ENCODE measurements at places on chromosomes 5 and 9.

DNA sequence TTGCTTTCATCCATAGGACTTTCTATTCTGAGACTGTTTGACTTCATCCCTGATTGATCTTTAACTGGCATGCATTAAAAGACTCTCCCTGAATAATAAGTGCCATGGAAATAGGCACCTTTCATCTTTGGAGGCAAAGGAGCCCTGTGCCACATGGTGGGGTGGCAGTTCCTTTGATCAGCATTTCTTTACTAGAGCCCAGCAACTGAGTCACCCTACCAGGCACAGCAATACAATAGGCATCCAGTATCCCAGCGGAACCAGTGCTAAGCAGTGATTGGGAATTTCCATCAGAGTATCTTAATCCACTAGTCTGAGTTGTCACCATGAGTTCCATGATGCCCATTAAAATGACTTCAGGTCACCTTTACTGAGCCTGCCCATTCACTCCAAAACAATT, 476.1 kb upstream of the MPDZ start:
- DNase-seq = no peak

DNA sequence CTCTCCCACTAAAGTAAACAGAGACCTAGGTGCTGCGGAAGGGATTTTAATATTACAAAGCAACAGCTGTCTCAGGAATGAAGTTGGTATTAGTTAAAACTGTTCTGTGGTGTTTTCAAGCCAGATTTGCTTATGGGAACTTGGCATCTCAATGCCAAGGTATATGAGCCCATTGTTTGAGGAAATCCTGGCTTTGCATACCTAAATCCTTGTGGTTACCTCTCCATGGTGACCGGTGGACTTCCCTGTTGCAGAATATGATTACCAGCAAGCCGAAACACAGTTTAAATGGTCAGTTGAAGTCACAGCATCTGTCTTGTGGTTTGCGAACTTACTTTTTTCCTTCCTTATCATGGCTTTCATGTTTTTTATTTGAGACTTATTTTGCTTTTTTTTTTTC, 62.3 kb upstream of the TXNDC8 start:
- peak; percentile 1 for DNase-seq

GRCh38 chr5:79691007-79691406, 1.4 kb downstream of the CMYA5 start:
- DNase-seq = no peak

DNA sequence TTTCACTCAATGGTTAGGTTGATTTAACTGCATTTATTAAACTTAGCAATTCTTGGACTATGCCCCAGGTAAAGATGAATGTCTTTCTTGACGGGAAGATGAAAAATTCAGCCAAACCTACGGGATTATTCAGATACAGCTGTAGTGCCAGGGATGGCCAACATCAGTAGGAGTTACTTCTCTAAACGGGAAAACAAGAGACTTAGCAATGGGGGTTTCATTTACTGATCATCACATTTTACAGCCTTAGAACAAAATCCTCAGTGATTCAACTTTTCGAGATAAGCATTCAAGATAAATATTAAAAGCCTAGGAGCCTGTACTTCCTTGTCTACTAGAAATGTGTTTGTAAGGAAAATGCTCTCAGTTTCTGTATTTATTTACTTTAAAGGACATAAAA, 46.1 kb downstream of the S1PR3 start:
- no peak for DNase-seq

GRCh38 chr5:23864786-23865185, 357.4 kb downstream of the PRDM9 start:
- no peak for DNase-seq

- DNase-seq = no peak
Measured at GRCh38 chr9:70285981-70286598, 27.3 kb downstream of the SMC5 start.

- no peak for DNase-seq
Measured at GRCh38 chr9:71824257-71824656, 55.9 kb upstream of the CEMIP2 start.

DNA sequence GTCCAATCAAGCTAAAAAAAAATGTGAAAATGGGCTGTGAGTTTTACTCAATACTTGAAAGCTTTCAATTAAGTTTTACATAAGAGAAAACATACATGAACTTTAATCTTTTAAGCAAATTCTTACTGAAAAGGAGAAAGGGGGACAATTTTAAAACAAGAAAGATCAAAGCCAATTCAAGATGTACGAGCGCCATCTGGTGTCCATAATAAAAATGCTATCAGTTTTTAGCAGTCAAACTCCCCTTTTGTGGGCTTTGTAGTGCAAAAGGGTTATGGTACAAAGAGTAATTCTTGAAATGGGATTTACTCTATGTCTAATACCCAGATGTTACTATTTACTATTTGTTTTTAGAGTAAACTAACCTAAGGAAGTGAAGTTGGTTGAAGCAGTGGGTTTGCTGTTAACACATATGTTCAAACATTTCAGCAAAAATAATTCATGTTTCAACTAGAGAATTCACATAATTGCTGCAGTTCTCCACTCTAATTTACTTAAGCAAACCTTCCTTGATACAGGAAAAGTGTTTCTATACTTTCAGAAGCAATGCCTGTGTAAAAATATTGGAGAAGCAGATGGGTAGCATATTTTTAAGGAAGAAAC, 228.2 kb upstream of the TYRP1 start:
- DNase-seq = peak; percentile 37

- peak; percentile 36 for DNase-seq
Measured at GRCh38 chr5:168114444-168115017, 176.9 kb upstream of the WWC1 start.

GRCh38 chr9:32385152-32385884, 875 bp downstream of the ACO1 start:
- no peak for DNase-seq

DNA sequence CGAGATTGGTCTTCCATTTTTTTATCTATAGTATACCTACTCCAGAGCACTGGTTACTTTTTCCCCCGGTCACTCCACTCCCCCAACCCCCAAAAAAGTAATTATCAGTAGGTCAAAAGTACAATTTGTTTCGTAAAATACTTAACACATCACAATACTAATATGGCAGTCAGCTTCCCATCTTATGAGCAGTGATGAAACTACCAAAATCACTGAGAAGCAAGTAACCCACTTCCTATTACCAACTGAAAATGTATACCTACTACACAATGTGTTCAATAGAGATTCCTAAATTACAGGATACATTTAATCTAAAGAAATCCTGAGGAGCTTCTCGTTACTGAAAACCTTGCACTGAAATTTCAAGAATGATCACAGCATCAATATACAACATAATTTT, 1.9 kb downstream of the CERT1 start:
- DNase-seq = no peak

- DNase-seq = no peak
Measured at GRCh38 chr5:113749334-113749733, 235.8 kb downstream of the YTHDC2 start.

GRCh38 chr5:144135113-144135762, 35.2 kb downstream of the YIPF5 start:
- DNase-seq = no peak

GRCh38 chr5:80607832-80608231, 37.8 kb upstream of the ANKRD34B start:
- no peak for DNase-seq

- peak; percentile 32 for DNase-seq
Measured at GRCh38 chr5:140633021-140633471, at the start of gene CD14. Gene CD14, minus strand, starts transcription at chr5:140633175. Its CDS starts 104 bp downstream, at chr5:140633071.

DNA sequence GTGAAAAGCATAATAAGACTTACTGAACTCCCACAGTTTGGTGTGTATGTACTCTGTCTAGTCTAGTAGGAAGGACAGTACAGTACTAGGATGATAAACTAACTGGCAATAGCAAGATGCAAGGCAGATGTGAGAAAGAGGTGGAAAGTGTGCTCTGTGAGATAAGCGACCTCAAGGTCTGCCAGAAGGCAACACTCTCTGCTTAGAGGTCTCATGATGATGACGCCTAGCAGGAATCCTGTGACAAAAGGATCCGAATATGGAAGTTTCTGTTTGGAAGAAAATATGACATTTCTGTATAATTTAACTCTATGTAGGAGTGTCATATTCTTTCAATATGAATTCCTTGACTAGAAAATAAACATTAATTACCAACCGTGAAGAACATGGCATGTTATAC, 112.2 kb downstream of the PLPPR1 start:
- DNase-seq = no peak

GRCh38 chr5:150069672-150070627, 16.4 kb downstream of the CSF1R start:
- DNase-seq = no peak

GRCh38 chr5:19900269-19900668, 87.7 kb downstream of the CDH18 start:
- DNase-seq = no peak

DNA sequence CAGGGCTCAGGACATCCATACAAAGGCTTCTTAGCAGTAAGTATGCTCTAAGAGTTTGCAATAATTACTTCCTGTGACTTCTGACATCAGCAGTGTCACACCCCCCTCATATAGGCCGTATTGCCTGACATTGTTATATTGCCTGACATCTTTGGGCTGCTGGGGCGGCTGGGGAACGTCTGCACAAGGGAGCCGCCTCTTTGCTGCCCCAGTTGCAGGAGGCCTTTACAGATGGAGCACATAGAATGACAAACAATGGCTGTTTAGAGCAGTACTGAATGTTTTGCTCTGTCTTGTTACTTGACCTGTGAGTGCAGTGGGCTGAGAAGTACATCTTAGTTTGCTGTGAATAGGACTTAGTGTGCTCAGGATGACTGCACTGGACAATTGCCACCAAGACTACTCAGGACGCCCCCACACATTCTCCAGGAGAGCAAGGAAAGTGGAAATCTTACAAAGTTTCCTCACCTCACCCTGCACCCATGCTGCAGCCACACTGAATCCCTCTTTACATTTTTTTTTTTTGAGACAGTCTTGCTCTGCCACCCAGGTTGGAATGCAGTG, 65.4 kb upstream of the SPOCK1 start:
- peak; percentile 5 for DNase-seq

DNA sequence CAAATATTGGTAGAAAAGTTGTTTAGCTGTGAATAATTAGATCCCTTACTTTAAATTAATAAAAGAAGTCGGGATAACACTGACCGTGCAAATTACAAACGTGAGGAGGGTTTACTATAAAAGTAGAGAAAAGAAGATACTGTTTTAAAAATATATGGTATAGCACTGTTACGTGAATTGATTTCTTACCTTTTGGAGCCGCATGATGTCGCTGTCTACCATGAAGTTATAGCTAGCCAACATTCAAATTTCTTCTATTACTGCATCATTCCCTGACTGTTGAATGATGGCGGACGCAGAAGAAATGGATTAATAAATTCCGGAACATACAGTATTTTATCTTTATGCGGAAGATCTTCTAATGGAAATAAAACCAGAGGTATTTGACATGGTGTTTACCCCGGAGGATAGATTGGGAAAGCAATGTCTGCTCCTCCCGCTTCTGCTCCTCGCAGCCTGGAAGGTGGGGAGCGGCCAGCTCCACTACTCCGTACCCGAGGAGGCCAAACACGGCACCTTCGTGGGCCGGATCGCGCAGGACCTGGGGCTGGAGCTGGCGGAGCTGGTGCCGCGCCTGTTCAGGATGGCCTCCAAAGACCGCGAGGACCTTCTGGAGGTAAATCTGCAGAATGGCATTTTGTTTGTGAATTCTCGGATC, at the start of gene PCDHA6:
PCDHA6 (plus strand) TSS at position 257 of the 658 bp plus-strand sequence; CDS start at position 389, 132 bp downstream.
- DNase-seq = no peak

DNA sequence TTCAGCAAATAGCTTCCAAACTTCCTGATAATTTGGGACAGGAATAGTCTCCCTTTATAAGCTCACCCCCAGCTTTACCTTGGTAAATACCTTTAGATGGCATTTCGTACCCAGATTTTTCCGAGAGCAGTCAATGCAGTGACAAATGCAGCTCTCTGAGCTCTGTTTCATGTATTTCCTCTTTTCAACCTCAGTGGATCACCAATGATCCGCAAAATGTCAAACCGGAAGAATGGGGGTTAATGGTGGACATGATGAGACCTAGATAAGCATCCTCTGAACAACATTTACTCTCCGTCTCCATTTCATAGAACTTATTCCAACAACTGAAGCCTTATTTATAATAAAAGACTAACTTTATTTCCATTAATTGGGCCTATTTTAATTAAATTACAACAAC, 227.3 kb downstream of the MCTP1 start:
- no peak for DNase-seq

- DNase-seq = no peak
Measured at GRCh38 chr9:91025856-91026255, 224.2 kb downstream of the SYK start.

- DNase-seq = peak; percentile 68
Measured at GRCh38 chr9:25964239-25964638, 286.0 kb upstream of the TUSC1 start.

GRCh38 chr5:87769157-87769556, 356.4 kb upstream of the CCNH start:
- DNase-seq = peak; percentile 11

DNA sequence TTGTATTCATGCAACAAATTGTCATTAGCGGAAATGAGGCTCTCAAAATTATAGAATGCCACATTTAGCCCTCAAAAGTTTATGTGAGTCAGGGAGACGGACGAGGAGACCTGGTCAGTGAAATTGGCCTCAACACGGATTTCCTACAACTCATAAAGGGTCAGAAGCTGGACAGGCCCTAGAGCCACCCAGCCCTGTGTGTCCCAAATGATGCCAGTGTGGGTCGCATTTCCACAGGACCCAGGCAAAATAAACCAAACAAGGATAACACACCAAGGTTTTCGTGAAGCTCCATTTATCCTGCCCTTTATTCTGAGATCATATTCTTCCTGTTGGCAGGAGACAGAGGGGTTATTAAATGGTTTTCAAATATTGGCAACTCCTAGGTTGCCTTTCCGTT, 72.0 kb upstream of the COL5A1 start:
- no peak for DNase-seq

GRCh38 chr5:92715946-92716520, 865.0 kb downstream of the NR2F1-AS1 start:
- no peak for DNase-seq

DNA sequence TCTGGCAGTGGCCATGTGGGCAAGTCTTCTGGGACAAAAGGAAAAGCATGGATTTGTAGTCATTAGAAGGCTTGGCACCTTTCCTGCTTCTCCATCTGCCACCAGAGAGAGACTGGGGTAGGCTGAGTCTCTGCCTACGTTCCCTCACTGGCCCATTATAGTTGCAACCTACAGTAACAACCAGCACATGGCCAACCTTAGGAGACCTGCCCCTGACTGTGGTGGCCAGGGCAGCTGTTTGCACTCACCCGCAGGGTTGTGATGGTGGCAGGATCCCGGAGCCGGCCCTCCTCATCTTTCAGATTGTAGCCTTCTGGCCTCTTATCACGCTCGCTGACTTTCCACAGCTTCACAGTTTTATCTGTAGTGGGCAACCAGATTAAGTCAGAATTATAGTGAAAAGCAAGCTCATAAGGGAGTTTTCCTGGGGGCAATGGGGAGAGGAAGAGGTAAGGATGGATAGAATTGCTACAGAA, 174.9 kb upstream of the GPR151 start:
- no peak for DNase-seq

- no peak for DNase-seq
Measured at GRCh38 chr9:29214690-29215253, 1641.5 kb upstream of the C9orf72 start.

- peak; percentile 47 for DNase-seq
Measured at GRCh38 chr5:98050583-98050982, 722.9 kb upstream of the RGMB start.

GRCh38 chr9:2144619-2145018, 129.5 kb downstream of the SMARCA2 start:
- no peak for DNase-seq

GRCh38 chr9:114696814-114697544, 15.0 kb upstream of the TEX48 start:
- peak; percentile 56 for DNase-seq

- DNase-seq = peak; percentile 35
Measured at GRCh38 chr5:68012429-68012828, 203.1 kb upstream of the PIK3R1 start.

- no peak for DNase-seq
Measured at GRCh38 chr9:78112406-78112805, 80.8 kb upstream of the GNAQ start.

All from astrocyte of the spinal cord (primary cell).